ENCODE measurements at places on chromosomes 4 and X.

GRCh38 chr4:100100985-100101384 lies 89.3 kb downstream of the DDIT4L start:
- no peak for DNase-seq

DNA sequence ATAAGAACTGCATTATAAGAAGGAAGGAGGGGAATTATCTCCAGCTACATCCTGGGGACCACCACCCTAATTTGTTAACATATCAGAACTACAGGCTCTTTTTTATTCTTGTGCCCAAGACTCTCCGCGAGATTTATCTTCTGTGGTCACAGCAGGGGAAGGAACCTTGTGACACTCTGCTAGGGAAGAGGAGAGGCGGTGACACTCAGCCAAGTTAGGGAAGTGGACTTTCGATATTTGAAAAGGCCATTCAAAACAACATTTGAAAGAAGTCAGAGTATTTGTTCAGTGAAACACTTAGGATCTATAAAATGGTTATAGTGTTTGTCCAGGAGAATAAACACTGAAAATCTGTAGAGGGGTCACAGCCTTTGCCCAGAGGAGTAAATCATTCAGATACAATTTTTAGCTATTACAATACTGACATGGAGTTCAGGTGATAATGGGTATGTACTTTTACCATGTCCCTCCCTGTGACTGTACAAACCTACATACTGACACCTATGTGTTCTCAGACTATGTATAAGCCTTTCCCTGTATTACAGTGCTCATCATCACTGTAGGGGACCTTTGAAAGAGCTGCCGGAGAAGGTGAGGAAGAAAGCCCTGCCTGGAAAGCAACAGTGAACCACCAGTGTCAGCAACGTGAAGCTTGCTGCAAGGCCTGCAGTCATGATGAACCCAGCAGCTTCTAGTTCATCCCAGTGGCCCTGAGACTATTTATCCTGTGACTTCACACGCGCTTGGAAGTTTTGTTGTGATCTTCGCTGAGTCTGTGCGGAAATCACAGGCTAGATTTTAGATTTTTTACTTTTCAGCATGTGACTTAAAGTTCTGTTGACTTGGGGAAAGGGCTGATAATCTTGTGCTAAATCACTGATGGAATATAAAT lies 8.5 kb upstream of the PTTG2 start:
- no peak for DNase-seq

DNA sequence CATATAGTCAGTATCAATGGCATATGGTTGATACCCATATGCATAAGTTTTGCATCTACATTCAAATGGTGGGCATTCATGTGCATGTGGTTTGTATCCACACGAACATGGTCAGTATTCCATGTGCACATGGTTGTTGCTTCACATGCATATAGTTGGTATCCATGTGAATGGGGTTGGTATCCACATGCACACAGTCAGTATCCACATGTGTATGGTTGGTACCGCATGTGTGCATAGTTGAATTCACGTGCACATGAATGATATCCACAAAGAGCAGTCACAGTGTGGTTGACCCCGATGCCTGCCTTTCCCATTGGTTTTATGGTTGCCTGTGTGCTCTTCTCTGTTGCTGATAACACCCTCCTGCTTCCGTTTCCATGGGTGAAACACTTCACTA lies 427.9 kb downstream of the STIM2 start:
- no peak for DNase-seq

GRCh38 chr4:76654791-76655190 lies 219.8 kb downstream of the SHROOM3 start:
- DNase-seq: no peak

DNA sequence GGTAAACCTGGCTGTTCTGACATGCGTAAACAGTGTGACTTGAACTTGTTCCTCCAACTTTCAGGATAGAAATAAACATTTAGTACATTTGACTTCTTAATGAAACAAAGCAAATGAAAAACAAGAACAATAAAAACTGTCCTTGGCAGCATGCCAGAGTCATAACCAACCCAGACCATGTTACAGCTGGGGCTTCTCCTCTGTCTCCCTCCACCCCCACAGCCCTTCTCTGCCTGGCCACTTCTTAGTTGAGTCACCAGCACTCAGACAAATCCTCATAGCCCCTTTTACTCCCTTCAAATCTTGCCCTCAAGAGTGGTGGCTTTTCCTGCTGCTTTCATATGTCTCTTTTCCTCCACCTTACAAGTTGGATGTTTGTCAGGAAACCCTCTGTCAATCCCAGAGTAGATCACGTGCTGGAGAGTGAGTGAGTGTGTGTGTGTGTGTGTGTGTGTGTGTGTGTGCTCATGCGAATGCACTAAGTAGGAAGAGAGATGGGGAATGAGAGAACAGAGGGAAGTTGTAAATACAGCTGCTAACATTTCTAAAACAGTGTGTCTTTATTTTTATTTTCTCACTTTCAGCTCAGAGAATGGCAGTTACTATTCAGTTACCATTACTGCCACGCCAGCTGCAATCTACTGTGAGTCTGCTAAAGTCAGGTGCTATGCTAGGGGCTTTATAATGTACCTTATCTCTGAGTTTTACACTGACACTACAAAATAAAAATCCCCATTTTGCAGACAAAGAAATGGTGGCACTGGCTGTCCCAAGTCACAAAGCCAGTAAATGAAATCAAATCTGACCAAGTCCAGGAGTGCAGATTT lies 15.0 kb downstream of the SCARB2 start:
- DNase-seq: no peak

GRCh38 chr4:2503809-2504208 lies 32.6 kb upstream of the FAM193A start:
- DNase-seq: no peak

DNA sequence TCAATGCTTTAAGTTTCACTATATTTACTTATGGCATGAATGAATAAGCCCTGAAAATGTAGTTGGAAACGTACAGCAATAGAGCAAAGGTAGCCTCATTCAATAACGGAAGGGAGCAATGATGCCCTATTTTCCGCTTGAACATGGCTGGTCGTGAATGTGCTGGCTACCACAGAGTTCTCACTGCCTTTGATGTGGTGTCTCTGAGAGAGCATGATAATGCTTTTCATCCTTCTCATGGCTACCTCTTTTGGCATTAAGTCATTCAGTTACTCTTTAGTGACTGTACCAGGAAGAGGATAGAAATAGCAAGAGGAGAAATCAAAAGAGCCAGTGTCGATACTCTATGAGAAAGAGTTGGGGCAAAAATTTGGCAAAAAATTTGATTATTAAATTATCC lies 308.0 kb downstream of the PPP3CA start:
- peak; percentile 39 for DNase-seq

- DNase-seq: no peak
Measured at GRCh38 chr4:18937746-18938145, 916.2 kb upstream of the LCORL start.

- DNase-seq: no peak
Measured at GRCh38 chr4:77880784-77881183, 18.2 kb downstream of the MRPL1 start.

DNA sequence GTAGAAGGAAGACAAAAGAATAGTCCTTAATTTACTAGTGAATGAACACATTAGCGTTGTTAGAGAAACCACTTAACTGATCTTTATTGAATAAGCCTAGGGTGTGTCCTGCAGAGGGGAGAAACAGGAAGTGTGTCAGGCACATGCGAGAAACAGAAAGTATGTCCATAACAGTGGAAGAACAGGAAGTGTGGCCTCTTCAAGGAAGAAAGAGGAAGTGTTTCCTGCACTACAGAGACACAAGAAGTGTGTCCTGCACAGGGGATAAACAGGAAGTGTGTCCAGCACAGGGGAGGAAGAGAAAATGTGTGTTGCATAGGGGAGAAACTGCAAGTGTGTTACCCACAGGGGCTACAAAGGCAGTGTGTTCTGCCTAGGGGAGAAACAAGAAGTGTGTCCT lies 539.6 kb upstream of the PRKX start:
- no peak for DNase-seq

GRCh38 chr4:129900430-129900953 lies 804.5 kb downstream of the C4orf33 start:
- no peak for DNase-seq

- no peak for DNase-seq
Measured at GRCh38 chr4:79198951-79199587, 126.8 kb downstream of the NAA11 start.

- no peak for DNase-seq
Measured at GRCh38 chr4:171538601-171539100, 274.6 kb upstream of the GALNTL6 start.

- no peak for DNase-seq
Measured at GRCh38 chr4:98794565-98795205, 134.2 kb downstream of the EIF4E start.

DNA sequence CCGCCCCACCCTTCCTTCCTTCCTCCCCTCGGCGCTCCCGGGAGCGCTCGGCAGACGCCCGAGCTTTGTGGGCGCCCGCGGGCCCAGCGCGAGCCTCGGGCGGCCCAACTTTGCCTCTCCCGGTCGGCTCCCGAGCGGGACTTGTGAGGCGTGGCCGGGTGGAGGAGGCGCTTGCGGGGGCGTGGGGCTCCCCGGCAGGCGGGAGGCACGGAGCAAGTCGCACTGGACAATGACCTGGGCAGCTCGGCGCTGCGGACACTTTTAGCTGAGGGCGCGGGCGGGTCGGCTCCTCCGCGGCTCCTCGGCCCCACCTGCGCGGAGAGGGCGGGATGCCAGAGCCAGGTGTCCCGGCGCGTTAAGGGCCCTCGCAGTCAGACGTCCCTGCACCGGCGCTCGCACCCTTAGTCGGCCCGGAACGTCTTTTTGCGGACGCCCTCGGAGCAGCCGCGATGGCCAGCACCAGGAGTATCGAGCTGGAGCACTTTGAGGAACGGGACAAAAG lies 385 bp downstream of the DCLK2 start:
- no peak for DNase-seq

GRCh38 chr4:46856333-46856732 lies 52.7 kb downstream of the COX7B2 start:
- no peak for DNase-seq
